ENCODE measurements at places on chromosomes 13 and 19. TPM values are rescaled to one million over a fixed set of nuclear protein-coding genes. Genes with fewer than 3 reads are reported as not detected.
A peak's percentile ranks its signal among the peaks of the same experiment; 100 is the strongest.

- DNase-seq, result no peak
These were observed 109.7 kb downstream of the LRCH1 start for GRCh38 chr13:46662690-46663089.

Gene LYL1
- total RNA-seq, result 4.8 TPM

- DNase-seq, result no peak
These were observed 10.0 kb downstream of the COL5A3 start for GRCh38 chr19:10000171-10000826.

DNA sequence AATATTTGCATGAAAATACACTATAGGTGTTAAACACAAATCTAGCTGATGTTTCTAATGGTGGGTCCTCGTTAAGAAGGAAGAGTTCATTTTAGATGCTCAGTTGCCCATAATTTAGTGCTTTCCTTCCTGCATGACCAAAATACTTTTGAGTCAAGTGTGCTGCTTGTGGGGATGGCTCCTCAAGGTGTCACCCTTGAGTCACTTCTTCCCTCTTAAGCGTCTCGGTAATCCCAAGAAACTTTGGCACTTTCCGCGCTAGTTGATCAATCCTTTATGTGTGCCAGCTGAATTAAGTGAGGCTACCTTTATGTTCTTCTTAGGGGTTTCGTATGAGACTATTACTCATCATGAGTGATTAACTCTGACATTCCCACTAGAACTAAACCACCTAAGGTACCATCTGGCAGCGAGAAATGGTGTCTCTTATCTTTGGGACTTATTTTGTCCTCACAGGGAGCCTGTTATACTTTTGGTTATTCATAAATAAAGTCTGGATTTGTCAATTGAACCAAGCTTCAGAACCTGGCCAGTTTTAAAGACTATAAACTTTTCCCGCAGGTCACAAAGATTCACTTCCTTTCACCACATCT, 106.8 kb downstream of the NHLRC3 start:
- DNase-seq, result peak; percentile 25

Gene LMTK3
- 0.42 TPM for total RNA-seq

GRCh38 chr19:1017115-1017905, 3.6 kb downstream of the TMEM259 start:
- no peak for DNase-seq

Gene PSG11
- total RNA-seq, result not detected

Gene AKT2
- total RNA-seq, result 98.9 TPM

DNA sequence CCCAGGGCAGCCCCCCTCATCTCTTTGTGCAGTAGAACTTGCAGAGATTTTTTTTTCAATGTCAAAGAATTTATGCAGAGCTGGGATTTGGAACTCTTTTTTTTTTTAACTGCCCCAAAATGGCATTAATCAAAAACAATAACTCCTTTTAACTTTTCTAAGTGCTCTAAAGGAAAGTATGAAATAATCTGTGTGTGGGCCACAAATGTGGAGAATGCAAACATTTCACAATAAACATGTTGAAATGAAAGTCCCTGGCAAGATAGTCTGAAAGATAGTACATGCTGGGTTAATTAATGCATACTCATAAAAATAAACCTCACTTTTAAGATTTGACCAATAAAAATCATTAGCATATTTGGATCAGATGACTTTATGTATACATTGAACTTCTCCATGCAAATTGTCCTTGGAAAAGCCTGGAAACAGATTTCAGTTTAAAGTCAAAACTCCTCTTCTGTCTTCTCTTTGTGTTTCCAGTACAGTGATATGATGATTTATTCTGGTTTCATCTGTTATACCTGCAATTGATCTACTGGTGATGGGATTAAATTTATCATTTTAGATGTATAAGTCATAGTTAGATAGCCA, 30.5 kb upstream of the ZNF536 start:
- DNase-seq, result peak; percentile 21

DNA sequence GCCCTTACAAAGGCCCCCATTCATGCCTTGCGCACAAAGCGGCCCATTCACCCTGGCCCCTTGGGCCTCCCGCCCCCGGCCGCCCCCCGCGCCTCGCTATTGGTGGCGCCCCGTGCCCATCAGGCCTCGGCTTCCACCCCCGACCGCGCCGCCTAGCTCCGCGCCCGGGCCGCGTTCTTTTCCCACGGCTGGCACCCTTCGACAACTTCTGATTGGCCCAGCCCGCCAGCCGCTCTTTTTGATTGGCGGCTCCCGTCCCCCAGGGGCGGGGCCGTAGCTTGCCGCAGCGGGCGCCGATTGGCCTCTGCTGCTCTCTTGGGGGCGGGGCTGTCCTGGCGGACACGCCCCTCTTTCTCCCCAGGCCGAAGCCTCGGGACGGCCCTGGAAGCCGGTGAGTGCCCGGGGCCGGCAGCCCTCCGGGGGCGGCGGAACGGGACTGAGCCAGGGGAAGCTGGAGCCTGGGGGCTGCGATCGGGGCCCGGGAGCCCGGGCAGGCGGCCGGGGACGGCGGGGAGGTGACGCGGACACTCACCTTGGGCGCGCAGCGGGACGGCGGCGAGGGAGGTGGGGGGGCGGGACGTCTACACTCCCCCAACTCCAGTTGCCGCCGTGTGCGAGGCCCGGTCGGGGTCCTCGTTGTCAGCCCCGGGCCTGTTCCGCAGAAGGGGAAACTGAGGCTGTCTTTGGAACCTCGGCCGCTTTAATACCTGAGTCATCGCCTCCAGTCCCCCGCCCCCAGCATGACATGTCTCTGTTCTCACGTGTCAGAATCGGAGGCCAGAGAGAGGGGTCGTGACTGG, at the start of gene MYH14:
MYH14 (plus strand) TSS at position 342 of the 800 bp plus-strand sequence. CDS start 6,744 bp downstream, outside the sequence.
- peak; percentile 70 for DNase-seq

GRCh38 chr13:26186995-26187394, 35.1 kb downstream of the RNF6 start:
- no peak for DNase-seq

DNA sequence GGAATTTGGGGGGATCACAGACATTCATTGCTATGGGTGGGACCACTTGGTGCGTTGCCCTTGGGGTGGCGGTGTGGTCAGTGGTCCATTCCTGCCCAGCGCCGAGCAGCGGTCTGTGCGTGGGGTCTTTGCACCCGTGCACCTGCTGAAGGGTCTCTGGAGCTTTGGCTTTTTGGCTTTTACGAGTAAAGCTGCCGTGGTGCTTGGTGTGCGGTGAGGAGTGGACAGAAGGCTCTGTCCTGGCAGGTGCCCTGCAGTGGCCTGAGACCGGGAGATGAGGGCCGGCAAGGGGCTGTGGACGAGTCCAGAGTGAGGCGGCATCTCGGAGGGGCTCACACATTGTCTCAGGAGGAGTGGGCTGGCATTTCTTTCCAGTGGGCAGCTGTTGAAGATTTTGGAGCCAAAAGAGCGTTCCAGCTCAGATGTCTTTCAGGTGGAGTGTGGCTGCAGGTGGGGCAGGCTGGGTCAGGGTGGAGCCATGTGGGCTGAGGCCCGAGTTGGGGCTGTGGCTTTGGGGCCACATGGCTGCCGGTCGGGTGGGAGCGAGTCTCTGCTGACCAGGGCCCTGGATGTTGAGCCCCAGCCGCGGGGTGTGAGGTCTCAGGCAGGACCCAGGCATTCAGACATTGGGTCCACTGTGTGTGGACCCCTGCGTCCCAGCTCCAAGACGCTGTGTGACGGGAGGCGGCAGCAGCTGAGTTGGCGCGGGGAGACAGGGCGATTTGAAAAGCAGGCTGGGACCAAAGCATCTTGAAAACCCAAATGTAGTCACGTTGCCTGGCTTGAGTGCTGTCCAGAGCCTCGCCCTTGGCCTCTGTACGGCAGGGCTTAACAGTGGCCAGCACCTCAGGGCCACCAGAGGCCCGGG, 11.7 kb downstream of the GNA11 start:
- DNase-seq, result no peak

Gene FCGBP
- total RNA-seq, result 7.7 TPM

DNA sequence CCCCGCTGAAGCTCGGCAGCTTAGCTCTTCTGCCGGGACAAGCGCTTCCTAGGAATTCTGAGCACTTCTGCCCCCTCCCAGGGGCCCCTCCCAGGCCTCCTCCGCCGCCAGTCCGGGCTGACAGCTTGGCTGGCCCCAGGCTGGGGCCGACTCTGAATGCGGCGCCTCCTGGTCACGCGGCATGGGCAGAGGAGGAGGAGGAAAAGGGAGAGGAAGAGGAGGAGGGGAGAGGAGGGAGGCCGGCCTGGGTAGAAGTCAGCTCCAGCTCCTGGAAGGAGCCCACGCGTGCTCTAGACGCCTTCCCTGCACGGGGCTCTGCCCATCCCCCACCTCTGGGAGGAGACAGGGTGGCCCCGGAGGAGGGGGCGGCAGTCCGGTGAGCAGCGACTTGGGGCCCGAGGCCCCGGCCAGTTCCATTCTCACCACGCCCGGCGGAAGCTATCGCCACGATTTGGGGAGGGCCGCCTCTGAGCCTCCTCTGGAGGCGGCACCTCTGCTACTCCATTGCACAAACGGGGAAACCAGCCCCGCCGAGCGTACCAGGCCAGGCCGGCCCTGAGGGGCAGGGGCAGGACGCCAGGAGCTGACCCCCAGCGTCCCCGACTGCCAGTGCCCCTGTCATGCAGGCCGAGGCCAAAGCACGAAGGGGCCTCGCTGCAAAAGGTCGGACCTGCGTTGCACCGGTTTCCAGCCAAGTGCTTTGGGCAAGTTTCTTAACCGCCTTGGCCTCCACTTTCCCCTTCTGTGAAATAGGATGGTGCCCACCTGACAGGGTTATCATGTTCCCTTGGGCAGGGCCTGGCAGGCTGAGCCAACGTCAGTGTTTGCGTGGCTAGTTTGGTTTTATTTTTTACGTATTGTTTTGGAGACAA, 31.6 kb downstream of the CCNE1 start:
- DNase-seq, result no peak

Gene HNRNPL
- 193 TPM for total RNA-seq

Gene PCDH17
- total RNA-seq, result 12.4 TPM

Gene CACNG7
- 0.26 TPM for total RNA-seq

- DNase-seq, result no peak
These were observed 18.7 kb downstream of the CEBPA start for GRCh38 chr19:33283589-33283988.

GRCh38 chr13:93872376-93872775, 607.1 kb downstream of the DCT start:
- DNase-seq, result no peak

DNA sequence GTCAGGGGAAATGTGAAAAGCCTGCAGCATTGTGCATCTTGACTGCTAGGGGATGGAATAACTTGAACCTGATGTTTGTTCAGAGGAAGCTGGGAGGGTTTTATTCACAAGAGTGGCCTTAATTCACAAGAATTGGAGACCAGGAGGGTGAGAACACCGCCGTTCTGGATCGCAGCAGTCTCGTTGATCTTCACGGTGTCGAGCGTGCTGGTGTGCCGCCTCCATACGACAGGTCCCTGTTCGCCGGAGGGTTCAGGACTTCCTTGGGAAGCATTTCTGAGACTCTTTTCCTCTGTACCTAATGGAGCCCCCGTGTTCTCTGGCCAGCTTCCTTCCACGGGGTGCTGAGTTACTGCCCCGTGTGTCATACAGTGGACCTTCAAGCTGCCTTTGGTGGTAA, 66.9 kb downstream of the ARHGEF7 start:
- DNase-seq, result no peak

DNA sequence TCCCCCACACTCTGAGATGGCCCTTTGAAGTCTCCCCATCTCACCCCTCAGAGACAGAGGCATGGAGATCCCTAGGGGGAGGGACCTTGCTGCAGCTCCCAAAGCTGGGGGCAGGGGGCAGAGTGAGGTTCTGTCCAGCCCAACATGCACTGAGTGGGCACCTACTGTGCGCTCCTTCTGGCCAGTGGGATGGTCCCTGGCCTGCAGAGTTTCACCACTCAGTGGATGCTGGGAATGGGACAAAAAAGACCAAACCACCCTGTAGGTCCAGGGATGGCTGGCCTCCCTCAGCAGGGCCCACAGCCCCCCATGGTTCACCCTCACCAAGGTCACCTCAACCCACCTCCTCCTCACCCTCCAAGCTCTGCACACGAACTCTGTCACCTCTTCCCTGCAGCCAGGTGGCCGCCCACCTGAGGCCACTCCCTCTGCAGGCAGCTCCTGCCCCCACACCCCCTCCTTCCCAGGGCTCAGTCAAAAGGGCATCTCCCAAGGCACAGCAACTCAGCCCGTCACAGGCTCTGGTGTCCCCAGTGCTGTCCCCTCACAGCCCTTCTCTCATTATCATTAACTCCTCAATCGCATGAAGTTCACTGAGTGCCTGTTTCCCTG, 16.1 kb downstream of the CEACAM21 start:
- DNase-seq, result no peak

Gene HSH2D
- total RNA-seq, result 2.4 TPM

DNA sequence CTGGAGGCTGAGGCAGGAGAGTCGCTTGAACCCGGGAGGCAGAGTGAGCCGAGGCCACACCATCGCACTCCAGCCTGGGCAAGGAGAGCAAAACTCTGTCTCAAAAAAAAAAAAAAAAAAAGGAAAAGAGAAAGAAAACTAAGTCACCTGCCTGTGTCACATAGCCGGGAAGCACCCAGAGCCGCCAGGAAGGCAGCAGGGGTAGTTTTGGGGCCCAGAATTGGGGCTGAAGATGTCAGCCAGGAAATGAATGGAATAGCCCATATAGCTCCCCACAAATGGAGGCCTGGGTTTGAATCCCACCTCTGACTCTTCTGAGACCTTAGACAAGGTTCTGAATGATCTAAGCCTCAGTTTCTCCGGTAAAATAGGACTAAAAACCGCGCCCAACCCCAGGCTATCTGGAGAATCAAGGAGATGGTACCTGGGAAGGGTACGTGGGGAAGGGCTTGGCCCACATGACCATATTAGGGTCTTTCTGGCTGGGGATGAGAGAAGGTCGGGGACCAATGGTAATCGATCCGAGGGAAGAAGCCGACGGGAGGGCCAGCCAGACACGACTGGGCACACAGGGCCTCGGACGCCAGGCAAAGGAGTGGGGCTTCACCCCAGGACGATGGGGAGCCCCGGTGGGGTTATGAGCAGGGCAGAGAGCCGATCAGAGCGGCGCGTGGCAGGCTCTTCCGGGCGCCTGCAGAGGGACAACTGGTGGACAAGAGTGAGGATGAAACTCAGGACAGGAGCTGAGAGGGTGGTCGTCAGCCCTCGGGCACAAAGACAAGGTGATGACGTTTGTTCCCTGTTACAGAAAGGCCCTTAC, 14.4 kb downstream of the CCDC124 start:
- no peak for DNase-seq

Gene MYO16
- total RNA-seq, result 5.8 TPM

DNA sequence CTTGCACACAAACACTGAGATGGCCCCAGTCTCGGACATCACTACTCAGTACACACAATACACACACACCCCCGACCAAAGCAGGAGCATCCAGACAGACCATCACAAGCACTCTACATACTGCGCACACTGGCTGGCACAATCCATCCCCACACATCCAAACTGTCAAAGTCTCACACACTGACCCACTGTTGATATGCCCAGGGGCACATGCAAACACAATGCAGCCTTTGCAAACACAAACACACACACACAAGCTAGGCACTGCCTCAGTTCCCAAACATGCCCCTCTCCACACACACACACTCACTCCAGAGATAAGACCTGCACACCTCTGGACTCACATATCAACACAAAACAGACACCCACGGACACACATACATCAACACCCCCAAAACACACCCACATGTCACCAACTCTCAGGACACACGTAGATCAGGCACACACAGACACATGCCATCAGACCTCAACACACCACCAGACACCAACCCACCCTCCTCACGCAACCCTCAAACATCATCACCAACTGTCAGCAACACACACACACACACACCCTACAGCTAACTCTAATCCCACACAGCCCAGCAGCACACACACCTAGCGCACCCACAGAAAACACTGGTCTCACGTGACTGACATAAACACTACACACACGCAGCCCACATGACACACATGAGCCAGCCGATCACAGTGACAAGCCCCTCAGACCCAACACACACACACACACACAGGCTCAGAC, 1.9 kb downstream of the BBC3 start:
- no peak for DNase-seq

- no peak for DNase-seq
These were observed 248.5 kb downstream of the SLITRK1 start for GRCh38 chr13:83633746-83634145.
